NCI-H1048 (cell line): ENCODE measurements at places on chromosomes 6 and 20.

DNA sequence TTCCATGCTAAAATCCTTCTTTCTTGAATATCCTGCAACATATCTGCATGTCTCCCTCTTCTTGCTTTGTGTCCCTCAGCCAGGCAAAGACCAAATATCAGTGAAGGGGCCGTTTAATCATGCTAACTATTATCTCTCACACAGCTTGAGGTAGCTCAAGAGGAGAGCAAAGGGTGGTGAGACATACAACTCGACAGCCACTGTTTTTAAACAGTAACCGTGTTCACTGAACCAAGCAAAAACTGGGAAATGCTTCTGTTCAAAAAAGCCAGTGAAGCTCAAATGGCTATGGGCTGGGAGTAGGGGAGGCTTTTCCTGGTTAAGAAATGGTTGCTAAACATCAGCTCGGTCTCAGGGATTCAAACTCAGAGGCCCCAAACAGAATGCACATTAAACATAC lies 83.4 kb downstream of the MAP7 start:
- no peak for DNase-seq

- DNase-seq: no peak
Observed at GRCh38 chr6:154164397-154164796, 125.4 kb downstream of the OPRM1 start.

DNA sequence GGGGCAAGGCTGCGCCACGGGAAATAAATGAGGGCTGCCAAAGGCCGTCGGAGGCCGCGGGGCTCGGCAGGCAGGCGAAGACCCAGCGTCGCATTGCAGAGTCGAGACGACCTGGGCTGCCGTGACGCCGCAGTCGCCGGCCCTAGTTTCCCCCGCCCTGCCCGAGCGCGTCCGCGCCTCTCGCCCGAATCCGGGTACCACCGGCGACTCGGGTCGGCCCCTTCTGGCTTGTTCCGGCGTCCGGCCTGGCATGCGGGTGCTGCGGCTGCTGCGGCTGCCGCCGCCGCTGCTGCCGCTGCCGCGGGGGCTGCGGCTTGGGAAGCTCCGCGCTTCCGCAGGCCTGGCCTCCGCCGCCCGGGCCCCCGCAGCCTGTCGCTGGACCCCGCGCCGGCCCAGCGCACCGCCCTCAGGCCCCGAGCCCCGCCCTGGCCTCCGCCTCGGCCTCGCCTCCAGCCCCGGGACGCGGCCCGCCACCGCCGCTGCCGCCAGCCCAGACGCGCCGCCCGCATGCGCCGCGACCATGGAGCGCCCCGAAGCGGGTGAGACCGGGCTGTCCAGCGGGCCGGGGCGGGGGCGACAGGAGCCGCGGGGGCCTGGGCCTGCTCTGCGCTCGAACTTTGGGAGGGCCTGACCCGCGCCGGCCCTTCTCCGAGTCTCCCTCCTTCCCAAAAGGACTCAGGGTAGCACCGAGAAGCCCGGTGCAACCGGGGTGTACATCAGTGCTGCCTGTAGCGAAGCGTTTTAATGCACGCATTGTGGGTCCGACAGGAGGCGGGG lies at the start of gene AKAP7:
Gene AKAP7, plus strand, starts transcription at position 224 of the 777 bp plus-strand sequence. Its CDS starts 297 bp downstream, at position 521.
- no peak for DNase-seq

DNA sequence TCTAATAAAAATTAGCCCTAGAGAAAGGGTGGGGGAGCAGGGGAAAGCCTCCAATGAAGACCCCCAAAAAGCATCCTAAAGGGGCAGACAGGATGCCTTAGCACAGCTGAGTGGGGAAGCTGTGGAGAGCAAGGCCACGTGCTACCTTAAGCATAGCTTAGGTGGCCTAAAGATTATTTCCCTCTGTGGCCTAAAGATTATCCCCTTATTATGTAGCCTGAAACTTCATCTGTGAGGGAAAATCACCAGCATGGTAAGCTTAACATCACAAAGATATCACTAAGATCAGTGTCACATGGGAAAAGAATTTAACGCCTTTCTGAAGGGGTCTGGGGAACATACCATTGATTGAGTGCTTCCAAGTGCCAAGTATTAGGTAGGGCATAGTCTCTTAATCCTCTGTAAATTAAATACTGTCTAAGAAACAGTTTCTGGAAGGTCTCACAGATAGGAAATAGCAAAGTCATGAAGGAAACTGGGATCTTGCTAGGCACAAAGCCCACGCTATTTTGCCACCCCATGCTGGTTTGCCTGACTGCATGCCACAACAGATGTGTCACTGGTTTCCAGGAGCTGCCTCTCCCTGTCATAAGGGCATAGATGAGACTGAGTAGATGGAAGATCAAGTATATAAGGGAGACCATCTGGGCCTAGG lies 170.0 kb downstream of the HACE1 start:
- DNase-seq: no peak

GRCh38 chr6:22807261-22807660 lies 237.9 kb downstream of the HDGFL1 start:
- DNase-seq: no peak

- no peak for DNase-seq
Observed at GRCh38 chr6:143135325-143135724, 74.6 kb downstream of the AIG1 start.

- DNase-seq: no peak
Observed at GRCh38 chr6:142902636-142903053, 42.3 kb downstream of the HIVEP2 start.

DNA sequence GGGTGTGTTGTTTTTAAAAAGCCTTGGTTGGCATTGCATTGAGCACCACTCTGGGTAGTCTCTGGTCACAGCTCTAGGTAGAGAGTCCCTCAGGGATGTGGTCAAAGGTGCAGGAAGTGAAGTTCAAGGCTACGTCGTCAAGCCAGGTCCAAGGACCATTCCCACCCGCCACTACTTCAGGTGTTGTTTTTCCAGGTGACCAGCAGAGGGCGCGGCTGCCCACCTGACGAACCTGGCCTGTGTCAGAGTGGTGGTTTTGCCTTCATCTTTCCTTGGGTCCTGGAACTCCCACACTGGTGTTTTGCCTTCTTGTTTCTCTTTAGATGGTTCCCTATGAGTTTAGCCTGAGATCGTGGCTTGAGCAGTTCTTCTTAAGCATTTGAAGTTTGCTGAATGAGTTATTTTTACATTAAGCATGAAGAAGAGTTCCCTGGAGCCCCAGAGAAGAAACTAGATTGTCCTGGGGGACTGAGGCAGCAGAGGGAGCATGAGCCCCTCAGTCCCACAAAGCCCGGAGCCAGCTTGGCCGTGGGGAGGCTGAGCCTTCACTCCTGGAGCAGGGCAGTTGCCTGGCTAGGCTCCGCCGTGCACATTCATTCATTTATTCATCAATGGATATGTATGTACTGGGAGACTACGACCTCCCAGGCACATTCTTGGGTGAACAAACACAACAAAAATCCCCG lies 5.6 kb upstream of the PHACTR3 start:
- DNase-seq: no peak

GRCh38 chr6:15793288-15793687 lies 130.5 kb upstream of the DTNBP1 start:
- DNase-seq: no peak

DNA sequence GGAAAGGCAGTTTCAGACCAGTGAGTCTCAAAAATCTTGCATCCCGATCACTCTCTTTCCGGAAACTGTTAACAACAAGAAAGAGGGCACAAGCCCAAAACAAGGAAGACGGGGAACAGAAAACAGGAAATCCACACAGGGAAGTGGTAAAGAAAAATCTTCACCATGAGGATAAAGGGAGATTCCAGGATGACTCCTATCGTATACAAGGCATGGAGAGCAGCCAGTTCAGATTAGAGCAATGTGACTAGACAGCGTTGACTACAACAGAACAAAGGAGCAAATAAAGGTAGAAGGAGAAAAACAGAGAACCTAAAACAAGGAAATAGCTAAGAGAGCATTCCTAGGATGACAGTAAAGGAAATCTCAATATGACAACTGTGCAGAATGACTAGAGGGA lies 26.5 kb downstream of the VNN1 start:
- no peak for DNase-seq

DNA sequence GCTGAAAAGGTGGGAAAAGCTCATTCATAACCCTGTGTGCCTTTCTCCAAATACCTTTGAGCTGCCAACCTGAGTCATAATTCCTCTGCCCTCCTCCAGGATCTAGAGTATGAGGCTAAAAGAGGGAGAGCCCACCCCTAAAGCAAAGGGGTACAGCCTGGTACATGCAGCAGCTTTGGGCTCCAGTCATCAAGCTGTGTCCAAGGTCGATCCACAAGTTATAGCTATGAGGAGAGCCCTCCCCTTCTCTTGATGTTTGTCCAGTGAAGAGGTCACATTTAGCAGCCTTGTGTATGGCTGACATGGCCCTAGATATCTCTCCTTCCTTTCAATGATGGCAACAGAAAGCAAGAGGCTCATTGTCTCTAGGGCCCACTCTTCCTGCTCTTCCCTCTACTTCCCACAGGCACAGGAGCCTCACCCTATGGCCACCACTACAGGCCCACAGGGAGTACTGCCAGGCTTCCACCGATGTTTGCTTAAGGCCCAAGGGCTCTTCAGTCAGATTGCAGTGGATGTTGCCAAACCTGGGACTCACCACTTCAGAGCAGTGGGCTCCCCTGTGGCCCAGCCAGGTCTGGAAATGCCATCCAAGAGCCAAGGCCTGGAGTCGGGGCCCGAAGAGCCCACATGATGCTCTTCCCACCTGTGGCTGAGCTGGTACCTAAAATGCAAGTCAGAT lies 176.8 kb downstream of the CD83 start:
- no peak for DNase-seq

GRCh38 chr6:103140308-103141027 lies 1719.3 kb downstream of the HACE1 start:
- no peak for DNase-seq

- DNase-seq: no peak
Observed at GRCh38 chr20:50360218-50360672, 149.9 kb upstream of the PTPN1 start.

GRCh38 chr20:1029980-1030379 lies 27.9 kb upstream of the RSPO4 start:
- no peak for DNase-seq

GRCh38 chr6:35061102-35061615 lies 80.0 kb downstream of the TCP11 start:
- no peak for DNase-seq

GRCh38 chr20:15030826-15031225 lies 693.4 kb upstream of the FLRT3 start:
- no peak for DNase-seq

DNA sequence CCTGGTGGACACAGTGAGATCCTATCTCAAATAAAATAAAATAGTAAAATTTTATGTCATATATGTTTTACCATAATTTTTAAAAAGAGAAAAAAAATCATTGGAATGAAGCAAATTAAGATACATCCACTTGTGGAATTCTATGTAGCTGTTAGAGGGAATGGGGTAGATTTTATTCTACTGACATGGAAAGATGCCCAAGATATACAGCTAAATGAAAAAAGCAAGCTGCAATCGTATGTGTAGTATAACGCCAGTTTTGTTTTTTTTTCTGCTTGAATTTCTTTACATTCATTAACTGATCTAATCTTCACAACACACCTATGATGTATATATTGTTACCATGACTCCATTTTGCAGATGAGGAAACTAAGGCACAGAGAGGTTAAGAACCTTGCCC lies 23.4 kb upstream of the RANBP9 start:
- no peak for DNase-seq

DNA sequence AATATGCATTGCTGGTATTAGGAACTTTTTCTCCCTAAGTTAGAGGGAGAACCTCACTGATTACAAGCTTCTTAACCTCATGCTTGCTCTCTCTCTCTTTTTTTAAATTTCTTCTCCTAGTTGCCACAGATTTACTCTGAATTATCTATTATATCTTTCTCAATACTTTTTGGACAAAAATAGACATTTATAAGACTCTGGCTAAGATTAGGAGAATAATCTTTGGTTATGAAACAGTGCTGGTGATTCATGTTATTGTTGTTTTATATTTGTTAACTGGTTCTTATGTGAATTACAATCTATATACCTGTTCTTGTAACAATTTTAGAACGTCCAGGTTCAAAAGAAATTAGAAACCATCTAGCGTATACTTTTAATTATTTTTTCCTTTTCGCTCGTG lies 187.8 kb downstream of the OGFRL1 start:
- DNase-seq: no peak

DNA sequence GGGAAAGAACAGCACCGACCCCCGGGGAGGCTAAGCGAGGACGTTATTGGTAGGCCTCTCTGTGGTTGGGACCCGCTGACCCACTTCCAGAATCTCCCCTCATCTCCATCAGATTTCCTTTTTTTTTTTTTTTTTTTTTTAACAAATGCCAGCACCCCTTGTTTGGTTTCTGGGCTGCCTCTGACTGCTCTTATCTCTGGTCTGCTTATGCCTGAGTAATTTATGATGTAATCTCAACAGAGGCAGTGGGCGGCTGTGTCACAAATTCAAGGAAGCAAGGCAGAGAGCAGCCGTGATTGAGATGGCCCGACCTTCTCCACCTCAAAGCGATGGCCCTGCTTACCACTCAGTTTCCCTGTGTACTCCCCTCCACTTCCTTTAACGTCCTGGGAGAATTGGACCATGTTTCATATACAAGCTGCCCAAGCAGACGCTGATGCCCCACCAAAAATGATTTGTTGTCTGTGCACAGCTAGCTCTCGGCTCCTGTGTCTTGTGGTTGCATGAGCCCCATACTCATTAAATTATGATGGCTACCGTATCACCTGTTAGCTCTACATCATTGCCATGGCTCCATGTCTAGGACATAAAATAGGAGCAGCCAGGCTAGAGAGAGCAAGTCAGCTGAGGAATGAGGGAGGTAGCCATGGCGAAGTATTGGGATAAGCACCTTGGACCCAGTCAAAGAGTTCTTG lies 98.1 kb downstream of the ZNF217 start:
- DNase-seq: no peak

- no peak for DNase-seq
Observed at GRCh38 chr20:9736373-9736772, 102.5 kb downstream of the PAK5 start.

DNA sequence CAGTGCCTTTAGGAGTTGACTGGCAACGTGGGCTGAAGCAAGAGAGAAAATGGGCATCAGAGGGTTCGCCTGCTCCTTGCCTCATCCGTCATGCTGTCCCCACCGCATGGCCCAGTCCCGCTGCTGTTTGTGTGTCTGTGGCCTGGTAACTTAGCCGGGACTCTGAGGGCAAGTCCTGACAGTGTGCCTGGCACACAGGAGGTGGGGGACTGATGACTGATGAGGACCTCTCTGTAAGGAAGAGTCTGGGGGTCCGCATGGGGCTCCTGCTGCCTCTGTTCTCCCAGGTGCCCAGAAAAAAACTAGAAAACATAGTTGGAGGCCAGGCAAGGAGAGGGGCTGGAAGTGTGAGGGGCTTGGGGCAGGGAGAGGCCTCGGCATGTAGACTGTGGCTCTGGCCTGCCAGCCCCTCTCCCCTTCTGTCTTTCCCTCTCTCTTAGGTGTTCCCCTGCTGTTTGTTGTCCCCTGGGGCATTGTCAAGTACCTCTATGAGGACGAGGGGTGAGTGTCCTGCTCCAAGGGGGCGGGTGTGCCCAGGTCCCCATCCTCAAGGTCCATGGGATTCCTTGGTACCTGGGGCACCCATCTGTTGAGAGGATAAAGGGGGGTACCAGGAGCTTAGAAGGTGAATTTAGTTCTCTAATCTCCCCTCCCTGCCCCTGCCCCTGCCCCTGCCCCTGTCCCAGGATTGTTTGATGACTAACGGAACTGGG lies 29.5 kb downstream of the GLP1R start:
- DNase-seq: no peak
